ENCODE measurements at places on chromosomes 12 and 14.

GRCh38 chr12:94255428-94255827, 107.1 kb downstream of the PLXNC1 start:
- no peak for ATAC-seq

DNA sequence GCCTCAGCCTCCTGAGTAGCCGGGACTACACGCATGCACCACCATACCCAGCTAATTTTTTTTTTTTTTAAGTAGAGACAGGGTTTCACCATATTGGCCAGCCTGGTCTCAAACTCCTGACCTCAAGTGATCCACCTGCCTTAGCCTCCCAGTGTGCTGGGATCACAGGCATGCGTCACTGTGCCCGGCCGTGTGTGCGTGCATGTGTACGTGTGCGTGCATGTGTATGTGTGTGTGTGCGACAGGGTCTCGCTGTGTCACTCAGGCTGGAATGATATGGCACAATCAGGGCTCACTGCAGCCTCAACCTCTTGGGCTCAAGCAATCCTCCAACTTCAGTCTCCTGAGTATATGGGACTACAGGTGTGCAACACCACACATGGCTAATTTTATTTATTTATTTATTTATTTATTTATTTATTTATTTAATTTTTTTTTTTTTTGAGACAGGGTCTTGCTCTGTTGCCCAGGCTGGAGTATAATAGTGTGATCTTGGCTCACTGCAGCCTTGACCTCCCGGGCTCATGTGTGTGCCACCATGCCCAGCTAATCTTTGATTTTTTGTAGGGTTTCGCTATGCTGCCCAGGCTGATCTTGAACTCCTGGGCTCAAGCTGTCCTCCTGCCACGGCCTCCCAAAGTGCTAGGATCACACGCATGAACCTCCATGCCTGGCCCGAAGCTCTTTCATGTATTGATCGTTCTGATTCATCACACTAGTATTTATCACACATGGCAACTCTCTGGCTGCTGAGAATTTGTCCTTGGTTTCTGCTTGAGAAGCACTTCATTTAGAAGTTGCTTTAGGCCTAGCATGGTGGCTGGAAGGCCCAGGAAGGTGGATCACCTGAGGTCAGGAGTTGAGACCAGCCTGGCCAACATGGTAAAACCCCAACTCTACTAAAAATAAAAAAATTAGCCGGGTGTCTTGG, 35.9 kb upstream of the CLIP1 start:
- ATAC-seq, result no peak

GRCh38 chr14:56046996-56047395, 71.2 kb upstream of the PELI2 start:
- no peak for ATAC-seq

GRCh38 chr12:104568935-104569334, 112.2 kb downstream of the CHST11 start:
- no peak for ATAC-seq

DNA sequence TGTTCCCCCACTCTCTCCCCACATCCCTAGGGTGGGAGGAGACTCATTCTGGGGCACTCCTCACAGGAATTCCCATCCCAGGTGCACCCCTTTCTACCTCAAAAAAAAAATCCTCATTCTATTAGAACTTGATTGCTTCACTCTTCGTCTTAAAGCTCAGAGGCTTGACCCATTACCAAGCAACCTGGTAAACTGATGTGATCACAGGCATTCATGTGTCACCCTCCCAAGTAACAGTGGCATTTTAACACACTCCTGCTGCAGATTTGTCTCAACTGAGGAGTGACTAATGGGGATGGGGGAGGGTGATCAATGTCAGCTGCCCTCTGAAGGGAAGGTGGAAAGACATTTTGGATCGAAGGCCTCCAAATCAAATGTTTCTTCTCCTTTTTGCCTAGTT, 78.1 kb upstream of the PTHLH start:
- ATAC-seq, result no peak

Data from SK-N-SH treated with all-trans-retinoic acid at 6 μM for 48 hours (cell line).